ENCODE measurements at places on chromosomes 6 and 20.
A peak's percentile ranks its signal among the peaks of the same experiment; 100 is the strongest.

GRCh38 chr6:143408151-143408786 is 42.2 kb downstream of the ADAT2 start:
- DNase-seq = no peak

DNA sequence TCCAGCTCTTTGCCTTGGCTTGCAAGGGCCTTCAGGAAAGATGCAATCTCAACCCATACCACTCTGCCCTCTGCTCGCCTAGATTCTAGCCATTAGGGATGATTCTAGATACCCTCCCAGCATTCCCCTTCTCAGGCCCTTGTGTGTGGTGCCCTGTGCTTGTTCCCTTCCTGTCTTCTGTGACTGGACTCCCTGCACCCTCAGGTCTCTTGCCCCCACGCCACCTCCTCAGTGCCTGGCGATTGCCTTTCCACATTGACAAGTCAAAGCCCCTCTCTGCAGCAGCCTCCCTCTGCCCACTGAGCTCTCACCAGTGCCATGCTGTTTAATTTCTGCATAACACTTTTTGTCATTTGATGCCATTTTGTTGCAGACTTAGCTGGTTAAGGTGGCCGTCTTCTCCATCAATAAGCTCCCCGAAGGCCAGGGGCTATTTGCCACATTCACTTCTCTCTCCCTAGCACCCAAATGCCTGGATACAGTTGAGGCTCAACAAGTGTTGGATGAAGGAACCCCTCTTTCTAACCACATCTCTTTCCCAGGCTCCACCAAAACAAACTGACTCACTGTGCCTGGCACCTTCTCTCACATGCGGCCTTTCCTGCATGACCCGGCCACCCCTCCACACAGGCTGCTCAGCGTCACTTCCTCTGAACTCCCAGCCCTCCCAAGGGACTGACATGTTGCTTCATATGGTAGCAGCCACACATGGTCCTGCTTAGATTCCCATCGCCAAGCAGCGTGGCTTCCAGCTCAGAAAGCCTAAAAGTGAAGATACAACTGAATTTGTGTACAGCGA is 4.6 kb upstream of the TXNDC5 start:
- DNase-seq = no peak

DNA sequence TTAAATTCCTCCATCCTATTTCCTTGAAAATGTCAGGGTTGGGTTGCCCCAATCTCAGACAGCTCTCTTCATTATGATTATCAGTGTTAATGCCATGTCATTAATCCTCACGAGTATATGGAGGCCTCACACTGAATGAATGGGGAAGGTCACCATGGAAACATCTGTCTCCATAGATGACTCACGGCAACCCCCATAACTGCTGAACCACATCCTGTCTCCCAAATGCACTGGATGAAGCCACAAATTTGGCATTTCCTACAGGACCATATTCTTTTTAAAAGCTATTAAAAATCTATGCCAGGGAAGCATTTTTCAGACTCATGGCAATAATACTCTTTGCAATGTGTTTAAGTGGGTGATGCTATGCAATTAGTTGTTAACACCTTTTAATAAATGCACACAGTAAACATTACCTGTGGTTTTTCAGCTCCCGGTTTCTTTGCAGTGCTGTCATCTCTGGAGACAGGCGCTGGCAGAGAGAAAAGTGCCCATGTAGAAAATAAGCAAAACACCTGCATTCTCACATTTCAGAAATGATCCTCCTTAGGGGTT is 80.1 kb upstream of the PTPRK start:
- no peak for DNase-seq

DNA sequence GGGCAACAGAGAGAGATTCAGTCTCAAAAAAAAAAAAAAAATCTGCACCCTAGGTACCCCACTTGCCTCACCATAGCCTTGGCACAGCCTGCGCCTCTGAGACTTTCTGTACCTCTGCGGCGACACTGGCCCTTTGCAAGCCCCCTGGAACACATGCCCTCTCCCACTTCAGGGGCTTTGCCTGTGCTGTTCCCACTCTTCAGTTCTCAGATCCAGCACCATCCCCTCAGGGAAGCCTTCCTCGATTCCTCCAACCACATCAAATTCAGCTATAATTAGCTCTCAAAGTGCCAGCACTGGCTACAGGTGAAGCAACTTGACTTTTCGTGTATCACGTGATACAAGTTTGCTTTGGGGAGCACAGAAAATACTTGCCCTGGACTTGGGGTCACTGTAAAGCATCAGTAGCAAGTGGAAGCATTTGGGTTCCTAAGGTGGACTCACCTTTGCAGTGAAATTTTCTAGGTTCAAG is 2.1 kb upstream of the UBE2V1 start:
- no peak for DNase-seq

GRCh38 chr6:6008089-6008647 is 1.4 kb upstream of the NRN1 start:
- DNase-seq = no peak

DNA sequence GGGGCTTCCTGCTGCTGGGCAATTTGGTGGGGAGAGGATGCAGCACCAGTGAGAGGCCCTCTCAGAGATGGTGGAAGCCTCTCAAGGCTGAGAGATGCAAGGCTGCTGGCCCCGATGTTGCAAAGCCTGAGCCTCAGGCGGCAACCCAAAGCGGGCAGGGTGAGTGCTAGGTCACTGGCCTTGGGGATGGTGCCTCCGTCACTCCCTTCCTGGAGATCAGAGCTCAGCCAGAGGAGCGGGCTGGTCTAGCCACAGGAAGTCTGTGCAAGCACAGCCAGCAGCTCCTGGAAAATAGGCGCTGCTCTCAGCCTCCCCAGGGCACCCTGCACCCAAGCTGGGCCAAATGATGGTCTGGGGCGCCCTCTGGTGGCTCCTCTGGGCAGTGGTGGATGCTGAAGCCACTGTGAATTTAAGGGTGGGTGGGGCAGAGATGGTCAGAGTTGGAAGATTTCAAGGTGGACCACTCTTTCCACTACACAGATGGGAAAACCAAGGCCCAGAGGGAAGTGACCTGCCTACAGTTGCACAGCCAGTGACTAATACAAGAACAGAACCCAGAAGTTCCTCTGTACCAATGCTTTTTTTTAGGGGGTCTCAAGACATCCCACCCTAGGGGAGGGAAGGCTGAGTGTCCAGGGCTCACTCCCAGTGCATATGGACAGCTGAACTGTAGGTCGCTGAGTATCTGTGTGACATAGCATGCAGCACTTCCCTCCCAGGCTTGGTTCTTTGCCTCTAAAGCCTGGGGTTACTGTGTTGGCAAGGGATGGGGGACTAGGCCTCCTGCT is 20.8 kb downstream of the C20orf203 start:
- DNase-seq = peak; percentile 63

GRCh38 chr6:34468378-34468892 is 2.6 kb downstream of the PACSIN1 start:
- no peak for DNase-seq

DNA sequence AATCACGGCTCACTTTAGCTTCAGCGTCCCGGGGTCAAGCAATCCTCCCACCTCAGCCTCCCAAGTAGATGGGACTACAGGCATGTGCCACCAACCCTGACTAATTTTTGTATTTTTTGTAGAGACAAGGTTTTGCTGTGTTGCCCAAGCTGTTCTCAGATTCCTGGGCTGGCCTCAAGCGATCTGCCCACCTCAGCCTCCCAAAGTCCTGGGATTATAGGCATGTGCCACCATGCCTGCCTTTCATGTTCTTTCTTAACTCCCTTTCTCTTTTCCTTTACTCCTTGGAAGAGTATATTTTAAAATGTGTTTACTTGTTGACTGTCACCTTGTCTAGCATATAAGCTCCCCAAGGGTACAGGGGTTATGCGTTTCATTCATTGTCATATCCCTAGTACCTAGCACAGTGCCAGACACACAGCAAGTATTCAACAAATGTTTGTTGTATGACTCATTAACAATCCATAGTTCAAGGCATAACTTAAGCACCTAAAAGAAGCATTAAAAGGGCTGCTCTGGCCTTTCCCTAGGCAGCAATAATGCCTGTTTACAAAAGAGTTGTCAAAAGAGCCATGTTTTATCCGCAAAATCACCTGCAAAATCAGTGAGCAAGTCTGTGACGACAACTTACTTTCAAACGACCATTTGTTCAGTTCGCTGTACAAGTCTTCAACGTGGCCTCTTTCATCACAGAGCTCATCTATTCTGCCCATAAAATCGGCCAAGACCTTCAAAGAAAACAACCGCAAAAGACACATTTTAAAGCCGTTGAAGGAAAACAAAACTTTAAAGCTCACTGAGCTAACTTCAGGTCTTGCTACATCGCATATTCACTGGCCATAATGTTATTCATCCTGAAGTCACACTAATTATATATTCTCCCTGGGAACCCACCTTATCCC is 4.6 kb downstream of the CYP24A1 start:
- DNase-seq = no peak

- DNase-seq = no peak
Observed at GRCh38 chr6:138596591-138596990, 97.3 kb upstream of the NHSL1 start.

DNA sequence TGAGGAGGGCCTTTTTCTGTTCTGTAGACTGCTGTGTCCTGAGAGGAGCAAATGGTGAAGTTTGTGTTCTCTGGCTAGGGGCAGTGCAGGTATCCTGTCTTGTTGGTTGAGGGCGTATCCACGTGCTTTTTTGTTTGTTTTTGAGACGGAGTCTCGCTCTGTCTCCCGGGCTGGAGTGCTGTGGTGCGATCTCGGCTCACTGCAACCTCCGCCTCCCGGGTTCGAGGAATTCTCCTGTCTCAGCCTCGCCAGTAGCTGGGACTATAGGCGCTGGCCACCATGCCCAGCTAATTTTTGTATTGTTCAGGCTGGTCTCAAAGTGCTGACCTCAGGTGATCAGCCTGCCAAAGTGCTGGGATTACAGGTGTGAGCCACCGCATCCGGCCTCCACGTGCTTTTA is 10.8 kb upstream of the PXDC1 start:
- no peak for DNase-seq

- DNase-seq = no peak
Observed at GRCh38 chr6:124797224-124797623, 165.0 kb upstream of the RNF217 start.

DNA sequence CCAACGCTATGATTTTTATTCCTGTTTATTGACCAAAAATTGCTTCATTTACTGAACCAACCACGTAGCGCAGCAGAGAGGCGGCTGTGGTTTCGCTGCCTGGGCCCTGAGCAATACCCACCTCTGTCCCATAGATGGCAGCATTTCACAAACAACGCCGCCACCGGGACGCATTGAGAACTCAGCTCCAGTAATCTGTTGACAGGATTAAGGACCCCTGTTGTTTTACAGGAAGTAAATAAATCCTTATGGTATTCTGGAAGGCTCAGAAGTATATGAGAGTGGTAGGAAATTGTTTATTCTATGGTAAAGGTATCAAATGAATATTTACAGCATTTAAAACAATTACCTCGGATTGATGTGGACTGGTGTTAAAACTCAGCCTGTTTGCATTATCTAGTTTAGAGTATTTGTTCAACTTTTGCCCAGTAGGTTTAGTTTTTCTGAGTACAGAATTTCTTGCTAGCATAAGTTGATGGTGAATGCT is 547.9 kb upstream of the SLC35B3 start:
- no peak for DNase-seq

- no peak for DNase-seq
Observed at GRCh38 chr6:25118038-25118437, 161.1 kb upstream of the CARMIL1 start.

- DNase-seq = no peak
Observed at GRCh38 chr6:110615722-110616121, 139.3 kb upstream of the SLC22A16 start.

DNA sequence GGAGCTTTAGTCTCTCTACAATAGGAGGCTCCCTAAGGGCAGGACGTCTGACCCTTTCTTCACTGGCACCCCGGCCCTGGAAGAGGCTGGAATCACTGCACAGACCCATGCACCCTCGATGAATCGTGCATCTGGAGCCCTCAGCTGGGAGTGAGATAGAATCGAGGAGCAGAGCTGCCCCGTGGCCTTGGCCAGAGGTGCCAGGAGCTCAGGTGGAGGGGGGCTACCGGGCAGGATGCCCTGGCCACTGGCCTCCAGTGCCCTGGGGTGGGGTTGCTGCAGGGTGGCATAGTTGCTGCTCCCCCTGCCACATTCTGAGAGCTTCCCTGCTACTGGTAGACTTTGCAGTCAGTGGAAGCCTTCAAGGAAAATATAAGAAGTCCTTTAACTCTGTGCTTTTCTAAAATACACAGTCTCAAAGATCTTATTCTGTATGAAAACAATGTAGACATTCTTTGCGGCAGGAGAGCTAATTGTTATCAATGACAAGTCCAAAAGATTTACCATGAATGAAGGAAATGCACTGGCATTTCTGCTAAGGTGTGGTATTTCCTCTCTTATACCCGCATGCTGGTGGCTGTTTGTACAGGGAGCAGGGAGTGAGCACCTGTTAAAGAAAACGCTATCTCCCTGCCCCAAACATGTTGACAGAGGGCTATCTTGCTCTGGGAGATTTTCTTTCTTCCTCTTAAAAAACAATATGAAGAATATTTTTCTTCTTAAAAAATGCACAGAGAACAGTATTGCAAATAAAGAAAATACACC is 122.8 kb downstream of the C6orf118 start:
- no peak for DNase-seq

- no peak for DNase-seq
Observed at GRCh38 chr20:64211874-64212658, 43.5 kb upstream of the PCMTD2 start.

- DNase-seq = no peak
Observed at GRCh38 chr20:4060064-4060795, 44.9 kb upstream of the RNF24 start.

- no peak for DNase-seq
Observed at GRCh38 chr6:129195643-129196042, 312.7 kb downstream of the LAMA2 start.

- no peak for DNase-seq
Observed at GRCh38 chr6:37743926-37744325, 46.2 kb upstream of the MDGA1 start.

DNA sequence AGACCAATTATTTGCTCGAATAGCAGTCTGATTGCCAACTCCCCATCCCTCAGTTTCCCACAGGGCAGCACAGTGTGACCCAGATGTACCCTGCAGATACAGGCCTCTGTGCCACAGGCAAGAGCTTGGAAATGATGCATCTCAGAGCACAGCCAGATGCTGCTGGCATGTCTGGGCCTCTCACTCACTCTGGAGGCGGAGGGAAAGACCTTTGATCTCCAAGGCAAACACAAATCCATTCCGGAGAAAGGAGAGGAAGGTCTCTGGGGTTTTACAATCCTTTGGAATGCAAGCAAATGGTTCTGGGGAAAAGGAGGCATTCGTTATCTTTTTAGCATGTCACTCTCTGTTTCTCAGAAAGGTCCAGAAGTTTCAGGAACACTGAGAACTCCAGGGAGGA is 74.2 kb downstream of the RIOK1 start:
- no peak for DNase-seq

DNA sequence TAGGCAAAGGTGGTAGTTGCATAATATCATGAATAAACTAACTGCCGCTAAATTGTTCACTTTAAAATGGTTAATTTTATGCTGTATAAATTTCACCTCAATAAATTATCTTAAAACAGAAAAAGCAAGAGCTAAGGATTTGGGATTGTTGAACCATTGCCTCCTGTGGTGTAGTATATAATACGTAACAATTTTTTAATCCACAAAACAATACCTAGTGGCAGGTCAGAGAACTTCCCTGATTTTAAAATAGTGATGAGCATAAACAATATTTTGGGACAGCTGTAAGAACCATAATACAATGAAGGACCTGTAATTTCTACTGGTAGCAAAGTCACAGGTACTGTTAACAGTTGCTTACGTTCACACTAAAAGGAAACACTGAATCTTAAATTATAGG is 197.4 kb upstream of the PRND start:
- DNase-seq = no peak

GRCh38 chr6:5674721-5675120 is 332.0 kb downstream of the NRN1 start:
- no peak for DNase-seq
